ENCODE measurements at places on chromosomes 2 and 18.

GRCh38 chr2:42909966-42910365, 117.6 kb upstream of the HAAO start:
- no peak for DNase-seq

DNA sequence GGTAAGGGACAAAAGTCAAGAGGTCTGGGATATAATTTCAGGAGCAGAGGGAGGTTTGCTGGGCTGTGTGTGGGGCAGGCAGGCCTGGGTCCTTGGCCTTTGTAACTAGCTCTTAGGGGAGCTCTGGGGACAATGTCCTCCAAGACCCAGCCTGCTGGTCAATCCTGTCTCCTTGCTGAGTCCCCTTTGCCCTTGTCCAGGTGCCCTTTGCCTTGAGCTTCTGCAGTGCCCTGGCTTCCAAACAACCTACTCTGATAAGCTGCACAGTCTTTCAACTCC, 30.0 kb upstream of the REEP1 start:
- no peak for DNase-seq

- DNase-seq: no peak
Observed at GRCh38 chr2:125593036-125593435, 1062.9 kb upstream of the GYPC start.

GRCh38 chr2:43402002-43402401, 175.6 kb upstream of the ZFP36L2 start:
- no peak for DNase-seq

DNA sequence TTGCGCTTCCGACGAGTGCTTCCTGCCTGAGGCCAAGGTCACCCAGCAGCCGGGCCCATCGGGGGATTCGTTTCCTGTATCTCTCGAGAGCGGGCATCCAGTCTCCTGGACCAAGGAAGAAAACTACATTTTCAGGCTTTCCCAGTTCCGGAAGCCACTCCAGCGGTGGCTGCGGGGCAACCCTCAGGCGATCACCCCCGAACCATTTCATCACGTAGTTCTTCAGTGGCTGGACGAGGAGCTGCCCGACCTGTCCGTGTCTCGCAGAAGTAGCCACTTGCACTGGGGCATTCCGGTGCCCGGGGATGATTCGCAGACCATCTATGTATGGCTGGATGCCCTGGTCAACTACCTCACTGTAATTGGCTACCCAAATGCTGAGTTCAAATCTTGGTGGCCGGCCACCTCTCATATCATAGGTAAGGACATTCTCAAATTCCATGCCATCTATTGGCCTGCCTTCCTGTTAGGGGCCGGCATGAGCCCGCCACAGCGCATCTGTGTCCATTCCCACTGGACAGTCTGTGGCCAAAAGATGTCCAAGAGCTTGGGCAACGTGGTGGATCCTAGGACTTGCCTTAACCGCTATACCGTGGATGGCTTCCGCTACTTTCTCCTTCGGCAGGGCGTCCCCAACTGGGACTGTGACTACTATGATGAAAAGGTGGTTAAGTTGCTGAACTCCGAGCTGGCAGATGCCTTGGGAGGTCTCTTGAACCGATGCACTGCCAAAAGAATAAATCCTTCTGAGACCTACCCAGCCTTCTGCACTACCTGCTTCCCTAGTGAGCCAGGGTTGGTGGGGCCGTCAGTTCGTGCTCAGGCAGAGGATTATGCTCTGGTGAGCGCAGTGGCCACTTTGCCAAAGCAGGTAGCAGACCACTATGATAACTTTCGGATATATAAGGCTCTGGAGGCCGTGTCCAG, 1.0 kb downstream of the MARS2 start:
- peak; percentile 36 for DNase-seq

DNA sequence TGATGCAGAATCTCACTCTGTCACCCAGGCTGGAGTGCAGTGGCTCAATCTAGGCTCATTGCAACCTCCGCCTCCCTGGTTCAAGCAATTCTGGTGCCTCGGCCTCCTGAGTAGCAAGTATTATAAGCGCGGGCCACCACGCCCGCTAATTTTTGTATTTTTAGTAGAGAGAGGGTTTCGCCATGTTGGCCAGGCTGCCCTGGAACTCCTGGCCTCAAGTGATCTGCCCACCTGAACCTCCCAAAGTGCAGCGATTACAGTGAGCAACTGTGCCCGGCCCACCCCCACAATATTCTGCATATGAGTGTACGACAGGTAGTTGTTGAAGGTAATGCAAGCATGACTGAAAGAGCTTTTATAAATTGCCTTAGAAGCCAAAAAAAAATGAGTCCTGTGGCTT, 1.2 kb downstream of the WDR75 start:
- DNase-seq: no peak

GRCh38 chr2:43273529-43273928, 47.1 kb upstream of the ZFP36L2 start:
- DNase-seq: no peak

DNA sequence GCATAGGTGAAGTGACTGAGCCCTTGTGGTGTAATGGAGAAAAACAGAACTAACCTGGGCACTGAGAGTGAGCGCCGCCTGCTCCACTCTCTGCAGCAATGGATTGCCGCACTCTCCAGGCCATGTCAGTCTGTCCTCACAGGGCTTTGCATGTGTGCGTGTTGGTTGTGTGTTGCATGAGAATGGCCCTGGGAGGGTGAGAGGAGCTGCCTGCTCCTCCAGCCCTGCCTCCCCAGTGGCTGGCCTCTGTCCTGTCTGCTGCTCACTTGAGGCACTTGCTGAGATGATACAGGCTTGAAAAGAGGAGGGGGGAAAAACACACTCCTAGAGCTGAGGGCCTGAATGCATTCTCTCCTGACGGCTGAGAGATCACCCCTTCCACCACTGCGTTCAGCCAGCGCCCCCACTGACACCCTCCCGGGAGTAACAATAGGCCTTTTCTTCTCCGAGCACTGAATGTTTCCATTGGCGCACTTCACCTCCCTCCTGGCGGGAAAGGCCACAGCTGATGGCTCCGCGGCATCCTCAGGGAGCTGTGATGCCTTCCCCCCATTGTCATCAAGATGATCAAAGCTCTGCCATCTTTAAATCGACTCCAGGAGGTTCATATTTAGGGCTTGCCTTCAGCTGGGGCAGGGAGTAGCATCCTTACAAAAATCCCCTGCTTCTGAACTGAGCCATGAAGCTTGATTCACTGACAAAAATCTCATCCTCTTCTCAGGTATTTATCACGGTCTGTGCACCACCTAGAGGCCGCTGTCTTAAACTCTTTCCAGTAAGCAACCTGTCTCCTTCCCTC, 49.9 kb upstream of the DAPL1 start:
- DNase-seq: no peak

- DNase-seq: no peak
Observed at GRCh38 chr18:923144-923866, 18.6 kb downstream of the ADCYAP1 start.

DNA sequence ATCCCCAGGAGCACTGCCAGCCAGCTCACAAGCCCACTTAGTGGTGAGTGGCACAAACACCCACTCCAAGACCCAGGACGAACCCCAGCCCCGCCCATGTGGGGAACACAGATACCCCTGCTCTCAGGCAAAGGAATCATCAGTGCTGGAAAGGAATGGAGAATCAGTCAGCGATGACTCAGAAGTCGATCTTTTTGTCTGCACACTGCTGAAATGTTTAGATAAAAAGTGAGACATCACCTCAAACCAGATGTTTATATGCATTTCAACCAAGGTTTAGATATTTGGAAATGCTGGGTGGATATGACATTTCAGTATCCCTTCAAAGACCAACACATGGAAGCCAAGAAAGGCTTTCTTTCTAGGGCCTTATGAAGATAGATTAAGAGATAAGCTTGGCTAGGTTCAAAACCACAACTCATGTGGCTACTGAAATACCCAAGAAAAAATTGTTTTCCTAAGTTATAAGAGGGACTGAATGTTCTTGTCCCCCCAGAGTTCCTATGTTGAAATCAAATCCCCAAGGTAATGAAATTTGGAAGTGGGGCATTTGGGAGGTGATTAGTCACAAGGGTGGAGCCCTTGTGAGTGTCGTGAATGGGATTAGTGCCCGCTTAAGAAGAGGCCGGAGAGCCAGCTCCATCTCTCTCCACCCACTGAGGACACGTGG, 43.7 kb downstream of the POU3F3 start:
- DNase-seq: no peak

DNA sequence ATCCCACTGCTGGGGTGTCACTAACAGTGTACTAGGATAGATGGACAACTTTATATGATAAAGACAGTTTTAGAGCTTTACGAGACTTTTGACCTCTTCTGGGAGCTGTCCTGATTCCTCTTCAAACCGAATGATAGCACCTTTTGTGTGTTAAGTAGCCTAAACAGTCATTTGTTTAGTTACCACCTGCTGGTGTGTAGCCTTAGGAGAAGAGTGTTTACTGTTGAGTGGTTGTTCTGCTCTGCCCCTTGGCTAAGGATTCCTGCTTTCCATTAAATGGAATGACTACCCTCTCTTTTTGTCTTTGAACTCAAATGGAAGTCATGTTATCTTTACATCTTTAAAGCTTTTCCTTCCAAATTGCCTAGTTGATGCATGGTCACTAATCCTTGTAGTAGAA, 28.0 kb upstream of the MGAT5 start:
- DNase-seq: no peak

- no peak for DNase-seq
Observed at GRCh38 chr2:101273056-101273455, 20.4 kb downstream of the CNOT11 start.

DNA sequence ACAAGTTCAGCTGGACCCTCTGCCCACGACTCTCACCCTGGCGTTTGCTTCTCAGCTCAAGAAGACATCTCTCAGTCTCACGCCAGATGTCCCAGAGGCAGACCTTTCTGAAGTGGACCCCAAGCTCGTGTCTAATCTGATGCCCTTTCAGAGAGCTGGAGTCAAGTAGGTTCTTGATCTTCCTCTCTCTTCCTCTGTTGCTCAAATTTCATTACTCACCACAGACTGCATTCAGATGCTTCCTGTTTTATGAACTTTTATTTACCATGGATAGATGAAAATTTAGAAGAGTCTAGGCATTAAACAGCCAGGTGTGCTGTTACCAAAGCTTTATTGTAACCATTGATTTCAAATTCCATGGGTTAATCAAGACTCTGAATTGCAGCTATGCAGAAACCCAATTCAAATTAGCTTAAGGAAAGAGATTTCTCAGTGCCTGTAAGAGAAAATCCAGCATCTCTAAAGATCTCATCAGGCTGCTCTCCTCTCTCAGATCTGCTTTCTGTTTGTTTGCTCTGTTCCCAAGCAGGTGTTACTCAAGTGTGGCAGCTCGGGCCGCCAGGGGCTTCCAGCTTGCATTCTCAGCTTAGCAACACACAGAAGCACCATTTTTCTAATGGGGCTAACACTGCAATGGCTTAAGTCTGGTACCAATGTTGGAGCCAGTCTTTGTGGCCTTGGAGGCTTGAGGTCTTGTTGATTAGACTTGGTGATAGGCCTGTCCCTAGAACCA, 16.5 kb downstream of the SMARCAL1 start:
- no peak for DNase-seq

DNA sequence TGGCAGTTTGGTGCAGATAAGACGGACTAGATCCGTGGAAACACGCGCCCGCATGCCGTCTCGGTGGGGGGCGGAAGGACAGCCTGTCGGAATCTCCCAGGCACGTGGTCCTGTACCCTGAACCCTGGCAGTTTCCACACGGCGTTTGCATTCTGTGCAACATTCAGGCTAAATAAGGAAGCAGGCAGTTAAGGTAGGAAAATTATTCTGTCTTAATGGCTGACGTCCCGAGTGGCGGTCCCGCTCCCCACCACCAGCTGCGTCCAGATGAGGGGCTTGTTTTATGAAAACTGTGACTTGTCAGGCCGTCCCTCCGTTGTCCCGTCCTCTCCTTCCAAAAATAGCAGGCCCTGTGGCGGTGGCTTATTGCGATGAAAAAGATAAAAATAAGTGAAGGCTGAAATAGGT, 120.2 kb downstream of the NFATC1 start:
- no peak for DNase-seq

DNA sequence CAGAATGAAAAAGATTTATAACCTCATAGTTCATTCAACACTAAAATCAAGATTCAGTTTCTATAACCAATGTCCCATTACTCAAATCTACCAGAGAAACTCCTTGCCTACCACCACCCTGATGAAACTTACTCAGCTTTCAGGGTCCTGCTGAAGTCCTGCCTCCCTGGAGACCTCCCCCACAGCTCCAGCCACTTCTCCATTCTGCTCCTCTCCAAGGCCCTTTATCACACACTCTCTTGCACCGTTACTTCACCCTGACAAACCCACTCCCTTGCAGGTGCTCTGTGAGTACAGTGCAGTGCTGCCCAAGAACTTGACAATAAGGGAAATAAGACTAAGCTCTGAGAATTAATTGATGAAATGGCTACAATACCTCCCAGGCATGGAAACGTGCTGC, 83.5 kb upstream of the CDCA7 start:
- DNase-seq: no peak

DNA sequence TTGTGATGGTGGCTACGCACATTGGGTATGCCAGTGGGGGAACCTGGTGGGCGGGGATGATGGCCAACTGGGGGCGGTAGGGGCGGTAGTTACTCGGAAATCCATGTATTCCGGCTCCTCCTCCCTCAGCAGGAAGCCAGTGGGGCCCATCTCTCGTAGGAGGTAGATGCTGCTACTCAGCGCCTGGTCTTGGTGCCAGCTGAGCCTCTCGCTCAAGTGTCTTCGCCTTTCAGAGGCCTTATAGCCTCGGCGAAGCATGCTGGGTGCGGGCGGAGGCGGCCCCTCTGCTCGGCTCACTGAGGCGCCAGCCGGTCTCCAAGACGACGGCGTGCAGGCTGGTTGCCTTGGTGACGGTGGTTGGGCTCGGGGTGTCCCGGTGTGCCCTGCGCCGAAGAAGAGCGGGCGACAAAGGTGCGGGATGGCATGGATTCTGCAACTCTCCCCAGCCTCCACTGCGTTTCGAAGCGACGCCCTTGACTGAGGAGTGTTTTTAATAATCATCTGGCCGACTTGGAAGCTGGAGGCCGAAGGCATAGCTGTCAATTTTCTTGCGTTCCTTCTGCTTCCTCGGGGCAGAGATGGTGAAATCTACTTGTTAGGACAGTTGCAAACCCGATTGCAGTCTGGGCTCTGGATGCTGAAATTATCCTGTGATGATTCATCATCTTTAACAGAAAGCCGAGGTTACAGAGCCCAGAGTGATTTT, at the start of gene ZSWIM2:
Gene ZSWIM2, minus strand, starts transcription at position 298 of the 706 bp plus-strand sequence. Its CDS starts 40 bp downstream, at position 258.
- no peak for DNase-seq

GRCh38 chr18:25813110-25813509, 277.3 kb downstream of the SS18 start:
- no peak for DNase-seq

Measured in natural killer cell (primary cell).